ENCODE measurements at places on chromosomes 5 and 9. TPM values are rescaled to one million over a fixed set of nuclear protein-coding genes. Genes with fewer than 3 reads are reported as not detected.

GRCh38 chr9:76605321-76605900 lies 146.4 kb downstream of the GCNT1 start:
- DNase-seq: no peak

- DNase-seq: no peak
Observed at GRCh38 chr5:156200938-156201787, 125.8 kb upstream of the SGCD start.

DNA sequence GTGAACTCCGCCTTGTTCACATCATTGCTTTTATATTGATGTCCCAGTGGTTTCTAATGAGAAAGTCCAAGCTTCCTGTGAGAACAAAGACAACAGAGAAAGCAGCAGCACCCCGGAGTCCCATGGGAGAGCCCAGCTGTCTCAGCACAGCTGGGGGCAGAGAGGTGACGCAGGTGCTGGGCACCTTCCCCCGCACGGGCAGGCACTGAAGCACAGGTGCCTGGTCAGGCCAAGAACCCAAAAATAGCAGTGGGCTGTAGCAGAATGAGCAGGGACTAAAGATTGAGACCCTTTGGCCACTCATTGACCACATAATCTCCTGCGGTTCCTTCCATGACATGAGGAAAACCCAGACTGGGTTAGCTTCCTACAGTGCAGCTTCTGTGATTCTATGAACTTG lies 18.8 kb downstream of the SRD5A1 start:
- DNase-seq: no peak

- no peak for DNase-seq
Observed at GRCh38 chr5:39158786-39159185, 60.6 kb downstream of the FYB1 start.

DNA sequence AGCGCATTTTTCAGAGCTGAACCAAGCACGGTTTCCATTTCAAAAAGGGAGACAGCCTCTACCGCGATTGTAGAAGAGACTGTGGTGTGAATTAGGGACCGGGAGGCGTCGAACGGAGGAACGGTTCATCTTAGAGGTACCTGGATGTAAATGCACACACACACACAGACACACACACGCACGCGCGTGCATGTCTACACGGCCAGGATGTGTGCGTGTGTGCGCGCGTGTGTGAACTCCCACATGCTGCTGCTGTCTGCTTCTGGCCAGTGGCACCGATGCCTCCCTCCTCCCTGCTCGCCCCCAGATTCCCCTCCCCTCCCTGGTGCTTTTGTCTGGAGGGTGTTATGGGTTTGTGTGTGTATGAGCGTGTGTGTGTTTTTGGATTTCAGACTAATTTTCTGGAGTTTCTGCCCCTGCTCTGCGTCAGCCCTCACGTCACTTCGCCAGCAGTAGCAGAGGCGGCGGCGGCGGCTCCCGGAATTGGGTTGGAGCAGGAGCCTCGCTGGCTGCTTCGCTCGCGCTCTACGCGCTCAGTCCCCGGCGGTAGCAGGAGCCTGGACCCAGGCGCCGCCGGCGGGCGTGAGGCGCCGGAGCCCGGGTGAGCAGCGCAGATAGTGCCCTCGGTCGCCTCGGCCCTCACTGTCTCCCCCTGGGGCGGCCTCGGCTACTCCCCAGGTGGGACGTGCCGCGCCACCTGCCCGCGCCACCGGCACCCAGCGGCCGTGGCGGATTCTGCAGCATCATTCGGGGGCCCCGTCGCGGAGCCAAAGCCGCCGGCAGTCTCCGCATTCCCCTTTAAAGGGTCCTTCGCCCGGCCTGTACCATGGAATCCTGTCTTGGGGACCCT lies at the start of gene NTRK2:
NTRK2 (plus strand) TSS at position 442 of the 850 bp plus-strand sequence. CDS start 1,020 bp downstream, outside the sequence.
- peak; percentile 87 for DNase-seq

DNA sequence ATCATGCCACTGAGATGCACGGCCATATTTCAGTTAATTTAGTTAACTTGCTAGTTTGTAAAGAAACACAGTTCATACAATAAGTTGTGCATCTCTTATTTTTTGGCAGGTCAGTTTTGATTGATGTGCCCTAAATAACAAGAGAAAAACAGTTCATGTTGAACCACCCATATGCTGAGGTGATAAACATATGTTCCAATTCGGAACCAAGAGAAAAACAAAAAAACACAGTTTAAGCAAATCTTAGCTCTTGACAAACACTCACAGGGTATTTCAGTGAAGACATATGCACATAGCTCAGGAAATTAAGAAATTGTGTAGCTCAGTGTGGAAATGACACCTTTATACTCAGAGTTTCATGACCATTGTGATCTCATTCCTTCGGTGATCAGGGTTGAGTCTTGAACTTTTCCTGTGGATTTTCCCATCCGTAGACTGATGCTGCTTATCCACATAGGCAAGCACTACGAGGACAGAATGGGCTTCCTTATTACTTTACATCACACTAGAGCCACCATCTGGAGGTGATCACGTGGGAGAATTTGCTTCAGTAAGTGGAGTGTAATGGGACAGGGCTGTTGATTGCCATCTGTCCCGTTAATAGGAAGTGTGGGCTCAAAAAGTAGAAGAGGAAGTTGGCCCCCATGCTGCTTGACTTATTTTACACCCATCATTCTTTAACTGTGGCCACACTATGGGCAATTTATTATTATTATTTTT lies 773.0 kb downstream of the MTRR start:
- no peak for DNase-seq

DNA sequence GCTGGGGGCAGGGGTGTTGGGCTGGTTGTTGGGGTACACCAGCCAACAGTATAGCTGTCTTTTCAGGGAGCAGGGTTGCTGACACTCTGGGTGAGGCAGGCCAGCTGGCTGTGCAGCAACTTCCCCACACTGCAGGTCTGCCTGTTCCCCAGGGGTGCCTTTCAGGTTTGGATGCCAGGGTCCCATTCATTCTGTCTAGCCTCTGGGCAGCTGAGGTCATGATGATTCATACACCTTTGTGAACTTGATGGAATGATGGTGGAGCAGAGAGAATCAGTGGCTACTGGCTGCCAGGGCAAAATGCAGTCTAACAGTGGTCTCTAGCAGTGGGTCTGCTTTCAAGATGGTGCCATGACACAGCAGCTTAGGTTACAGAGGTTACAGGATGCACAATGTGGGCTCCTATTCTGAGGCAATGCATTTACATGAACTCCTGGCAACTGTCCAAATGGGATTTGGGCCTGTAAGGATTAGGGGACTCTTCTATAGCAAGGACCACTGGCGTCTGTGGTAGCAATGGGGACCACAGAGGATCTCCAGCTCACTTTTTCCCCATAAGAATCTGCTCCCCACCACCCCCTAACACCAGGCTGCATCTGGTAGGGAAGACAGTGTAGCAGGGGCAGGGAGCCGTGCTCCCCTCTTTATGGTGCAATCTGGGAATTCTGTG lies 103.7 kb downstream of the FEM1C start:
- DNase-seq: no peak

- DNase-seq: no peak
Observed at GRCh38 chr5:55427157-55427556, 107.6 kb downstream of the PLPP1 start.

POC5 gene
- 8.0 TPM for total RNA-seq

Data from chondrocyte (in vitro differentiated cells).